ENCODE measurements at places on chromosomes 1 and 21.

- no peak for DNase-seq
These were observed 3.1 kb upstream of the GJC2 start for GRCh38 chr1:228146417-228147150.

DNA sequence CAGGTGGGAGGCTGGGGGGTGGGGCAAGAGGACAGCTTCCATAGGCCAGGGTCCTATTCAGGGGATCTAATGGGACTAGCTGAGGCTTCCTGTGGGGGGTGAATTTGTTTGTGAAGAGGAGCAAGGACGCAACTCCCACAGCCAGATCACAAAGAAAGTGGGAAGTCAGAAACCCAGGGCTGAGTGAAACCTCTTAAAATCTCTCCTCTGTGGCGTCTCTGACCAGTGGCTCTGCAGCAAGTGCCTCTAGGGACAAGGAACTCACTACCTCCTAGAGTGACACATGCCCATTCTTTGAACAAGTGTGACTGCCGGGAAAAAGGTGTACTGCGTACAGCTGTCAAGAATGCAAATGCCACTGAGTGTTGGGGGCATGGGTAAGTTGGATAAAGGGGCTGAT lies 187.9 kb downstream of the HIVEP3 start:
- DNase-seq, result no peak

DNA sequence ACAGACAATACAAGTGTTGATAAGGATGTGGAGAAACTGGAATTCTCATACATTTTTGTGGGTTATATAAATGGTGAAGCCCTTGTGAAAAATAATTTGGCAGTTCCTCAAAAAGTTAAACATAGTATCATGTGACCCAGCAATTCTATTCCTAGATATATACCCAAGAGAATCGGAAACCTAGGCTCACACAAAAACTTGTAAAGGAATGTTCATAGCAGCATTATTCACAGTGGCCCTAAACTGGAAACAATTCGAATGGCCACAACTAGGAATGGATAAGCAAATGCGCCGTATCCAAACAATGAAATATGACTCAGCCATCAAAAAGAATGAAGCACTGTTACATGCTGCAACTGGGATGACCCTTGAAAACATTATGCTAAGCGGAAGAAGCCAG lies 3.9 kb upstream of the CD247 start:
- DNase-seq, result no peak

GRCh38 chr1:230403442-230403841 lies 22.7 kb downstream of the PGBD5 start:
- DNase-seq, result no peak

DNA sequence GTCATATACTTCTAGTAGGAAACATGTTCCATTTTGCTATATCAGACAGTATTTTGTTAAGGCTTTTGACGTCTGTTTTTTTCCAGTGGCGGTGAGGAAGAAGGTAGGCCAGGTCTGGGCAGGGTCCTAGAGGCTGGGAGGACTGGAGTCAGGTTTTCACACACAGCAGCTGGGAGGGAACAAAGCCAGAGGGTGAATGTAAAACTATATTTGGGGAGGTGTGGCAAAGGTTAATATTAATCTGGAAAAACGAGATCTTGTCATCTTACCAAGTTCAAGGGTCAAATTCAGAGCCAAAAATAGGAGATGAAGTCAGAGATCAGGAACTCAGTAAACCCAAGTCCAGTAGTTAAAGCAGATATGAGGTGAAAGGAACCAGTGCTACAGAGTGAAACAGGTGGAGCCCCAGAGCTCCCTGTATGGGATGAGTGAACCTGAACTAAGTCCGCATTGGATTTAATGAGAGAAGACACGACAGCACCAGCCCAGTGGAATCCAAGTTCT lies 10.7 kb upstream of the OTUD7B start:
- DNase-seq, result no peak

DNA sequence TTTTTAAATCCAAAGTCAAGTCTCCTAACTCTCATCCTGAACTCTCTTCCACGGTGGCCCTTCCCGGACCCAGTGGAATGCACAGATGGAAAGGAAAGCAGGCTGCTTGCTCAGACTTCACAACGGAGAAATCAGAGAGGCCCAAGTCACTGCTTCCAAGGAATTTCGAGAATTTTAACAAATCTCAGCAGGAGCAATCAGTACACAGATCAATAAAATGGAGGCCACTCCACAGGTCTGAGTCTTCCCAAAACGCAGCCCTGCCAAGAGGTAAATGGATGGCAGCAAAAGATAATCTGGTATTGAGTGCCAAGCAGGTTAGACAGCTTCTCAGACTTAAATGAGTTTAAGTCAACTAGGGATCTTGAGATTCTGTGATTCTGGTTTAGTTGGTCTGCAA lies 81.1 kb upstream of the TIAM1 start:
- no peak for DNase-seq

DNA sequence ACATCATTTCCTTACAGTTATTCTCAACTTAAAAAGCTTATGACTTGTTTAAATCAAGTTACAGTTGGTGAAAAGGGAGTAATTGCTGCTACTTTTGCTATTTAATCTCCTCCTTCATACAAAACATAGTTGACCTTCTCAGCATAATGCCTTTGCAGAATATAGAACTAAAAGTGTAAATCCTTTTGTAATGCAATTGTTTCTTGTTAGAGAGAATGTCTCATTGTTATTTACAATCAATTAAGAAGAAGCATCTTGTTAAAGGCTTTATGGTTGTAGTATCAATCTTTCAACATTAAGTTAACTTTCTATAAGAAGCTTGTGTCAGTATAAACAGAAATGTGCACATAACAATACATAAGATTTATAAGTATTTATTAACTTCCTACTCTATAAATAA lies 360.7 kb downstream of the BRINP3 start:
- DNase-seq, result no peak

GRCh38 chr1:3061981-3062615 lies 6.9 kb upstream of the PRDM16 start:
- DNase-seq, result no peak

- DNase-seq, result peak; percentile 22
These were observed 495.1 kb downstream of the SETD4 start for GRCh38 chr21:35565204-35565611.

- no peak for DNase-seq
These were observed 98.0 kb downstream of the WDR4 start for GRCh38 chr21:42781150-42781970.

- no peak for DNase-seq
These were observed 9.7 kb upstream of the CLCC1 start for GRCh38 chr1:108972951-108973350.

- DNase-seq, result no peak
These were observed 765.5 kb upstream of the PRMT6 start for GRCh38 chr1:106290805-106291501.

DNA sequence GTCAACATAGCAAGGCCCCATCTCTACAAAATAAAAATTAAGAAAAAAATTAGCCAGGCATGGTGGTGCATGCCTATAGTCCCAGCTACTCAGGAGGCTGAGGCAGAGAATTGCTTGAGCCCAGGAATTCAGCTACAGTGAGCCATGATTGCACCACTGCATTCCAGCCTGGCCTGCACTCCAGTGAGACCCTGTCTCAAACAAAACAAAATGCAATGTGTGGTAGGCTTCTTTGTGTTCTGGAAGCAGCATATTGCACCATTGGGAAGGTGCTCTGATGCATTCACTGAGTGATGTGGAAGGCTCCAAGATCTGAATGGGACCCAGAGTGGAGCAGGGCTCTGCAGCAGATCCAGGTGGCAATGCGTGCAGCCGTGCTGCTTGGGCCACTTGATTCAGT lies 99.6 kb upstream of the COG2 start:
- no peak for DNase-seq

DNA sequence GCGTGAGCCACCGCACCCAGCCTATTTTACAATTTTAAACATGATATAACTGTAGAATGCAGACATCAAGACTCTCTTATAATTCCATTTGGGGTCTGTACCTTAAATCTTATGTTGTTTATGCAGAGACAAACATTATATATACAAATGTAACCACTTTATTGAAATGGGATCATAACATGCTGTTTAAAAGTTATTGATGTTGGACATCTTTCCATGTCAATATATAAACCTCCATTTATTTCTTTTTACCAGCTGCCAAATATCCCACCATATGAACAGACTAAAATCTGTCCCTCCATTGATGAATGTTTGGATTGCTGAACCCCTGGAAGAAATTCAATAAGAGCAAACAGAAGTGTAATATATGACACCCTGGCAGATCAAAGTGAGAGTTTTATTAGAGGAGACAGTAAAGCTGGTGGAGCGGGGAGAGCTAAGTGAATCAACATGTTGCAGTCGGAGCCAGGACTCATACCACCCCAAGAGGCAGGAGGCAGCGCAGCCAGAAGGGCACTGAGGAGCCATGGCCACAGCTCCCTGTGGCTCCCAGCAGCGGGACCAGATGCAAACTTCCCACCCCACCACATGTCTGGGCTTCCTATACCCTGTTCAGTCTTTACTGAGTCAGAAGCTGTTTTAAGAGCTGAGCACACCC lies 4.7 kb upstream of the PCSK9 start:
- no peak for DNase-seq

DNA sequence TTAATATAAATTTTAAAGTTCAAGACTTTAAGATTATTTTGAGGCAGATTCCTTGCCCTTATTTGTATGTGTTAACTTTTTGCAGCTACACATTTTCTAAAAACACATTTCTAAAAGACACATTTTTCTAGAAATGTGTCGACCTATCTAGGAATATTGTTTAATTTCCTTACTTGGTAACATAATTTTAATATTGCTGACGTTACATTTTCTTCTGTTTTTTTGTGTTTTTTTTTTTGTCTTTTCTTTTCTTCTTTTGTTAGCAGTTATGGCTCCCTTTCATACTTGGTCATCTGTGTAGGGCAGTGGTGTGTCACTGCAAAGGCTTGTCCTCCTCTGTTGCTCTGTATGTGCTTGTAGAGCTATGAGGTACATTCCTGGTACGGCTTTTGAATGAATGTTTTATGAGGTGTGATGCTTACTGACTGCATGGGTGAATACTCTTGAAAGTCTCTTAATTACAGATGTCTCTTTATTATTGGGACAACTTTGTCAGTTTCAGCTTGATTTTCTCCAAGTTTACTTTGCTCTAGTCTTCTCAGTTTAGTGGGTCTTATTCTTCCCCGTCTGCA lies 30.1 kb downstream of the LRRC8D start:
- DNase-seq, result no peak

DNA sequence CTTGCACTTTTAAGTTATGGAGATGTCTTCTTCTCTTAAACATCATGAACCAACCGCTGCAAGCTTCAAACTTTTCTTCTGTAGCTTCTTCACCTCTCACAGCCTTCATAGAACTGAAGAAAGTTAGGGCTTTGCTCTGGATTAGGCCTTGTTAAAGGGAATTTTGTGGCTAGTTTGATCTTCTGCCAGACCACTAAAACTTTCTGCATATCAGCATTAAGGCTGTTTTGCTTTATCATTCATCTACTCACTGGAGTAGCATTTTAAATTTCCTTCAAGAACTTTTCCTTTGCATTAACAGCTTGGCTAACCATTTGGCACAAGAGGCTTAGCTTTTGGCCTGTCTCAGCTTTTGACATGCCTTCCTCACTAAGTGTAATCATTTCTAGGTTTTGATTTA lies 43.0 kb upstream of the RGL1 start:
- no peak for DNase-seq

GRCh38 chr1:110756506-110756905 lies 81.8 kb upstream of the KCNA3 start:
- no peak for DNase-seq

- DNase-seq, result no peak
These were observed 19.9 kb upstream of the CLDN14 start for GRCh38 chr21:36499578-36500471.

DNA sequence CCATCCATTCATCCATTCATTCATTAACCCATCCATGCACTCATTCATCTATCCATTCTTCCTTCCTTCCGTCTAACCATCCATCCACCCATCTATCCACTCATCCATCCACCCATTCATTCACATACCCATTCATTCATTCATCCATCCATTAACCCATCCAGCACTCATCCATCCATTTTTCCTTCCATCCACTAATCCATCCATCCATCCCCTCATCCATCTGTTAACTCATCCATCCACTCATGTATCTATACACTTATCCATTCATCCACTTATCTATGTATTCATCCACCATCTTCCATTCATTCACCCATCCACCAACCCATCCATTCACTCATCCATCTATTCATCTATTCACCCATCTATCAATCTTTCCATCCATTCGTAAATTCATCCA lies 107.8 kb downstream of the PRDM16 start:
- DNase-seq, result no peak

DNA sequence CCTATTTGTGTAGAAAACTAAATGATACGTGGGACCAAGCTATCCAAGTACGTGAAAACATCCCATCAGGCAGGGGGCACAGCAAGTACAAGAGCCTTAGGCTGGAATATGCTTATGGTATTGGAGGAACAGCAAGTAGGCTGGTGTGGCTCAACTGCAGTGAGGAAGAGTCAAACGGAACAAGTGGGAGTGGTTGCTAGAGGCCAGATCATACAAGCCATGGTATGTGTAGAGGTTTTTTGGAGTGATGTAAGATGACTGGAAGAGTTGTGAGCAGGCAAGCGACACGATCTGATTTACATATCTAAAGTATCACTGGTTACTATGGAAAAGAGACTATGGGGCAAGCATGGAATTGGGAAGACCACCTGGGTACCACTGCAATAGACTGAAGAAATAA lies 27.8 kb downstream of the ELK4 start:
- no peak for DNase-seq

GRCh38 chr21:45104560-45104959 lies 30.2 kb downstream of the ADARB1 start:
- no peak for DNase-seq

- no peak for DNase-seq
These were observed 9.3 kb downstream of the MAP3K6 start for GRCh38 chr1:27357281-27358037.

DNA sequence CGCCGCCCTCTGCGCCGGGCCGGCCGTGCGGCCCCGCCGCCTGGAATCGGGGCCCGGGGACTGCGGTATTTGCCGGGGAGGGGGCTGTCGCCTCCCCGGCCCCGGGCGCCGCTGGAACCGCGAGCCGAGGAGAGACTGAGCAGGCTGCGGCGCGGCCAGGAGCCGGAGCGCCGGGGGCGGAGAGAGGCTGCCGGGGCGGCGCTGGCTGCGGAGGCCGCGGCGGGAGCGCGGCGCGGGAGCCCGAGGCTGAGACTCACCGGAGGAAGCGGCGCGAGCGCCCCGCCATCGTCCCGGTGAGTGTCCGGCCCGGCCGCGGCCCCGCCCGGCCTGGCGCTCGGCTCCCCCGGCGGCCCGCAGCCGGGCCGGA lies 746 bp downstream of the DYRK1A start:
- DNase-seq, result no peak

GRCh38 chr21:29033871-29034270 lies 9.4 kb downstream of the USP16 start:
- DNase-seq, result no peak

- no peak for DNase-seq
These were observed 5.0 kb downstream of the NGF start for GRCh38 chr1:115332813-115333608.

- no peak for DNase-seq
These were observed 94.3 kb downstream of the ADGRL4 start for GRCh38 chr1:78911956-78912880.

- no peak for DNase-seq
These were observed 60.7 kb upstream of the TEKT2 start for GRCh38 chr1:36023098-36023769.

GRCh38 chr1:235642011-235642942 lies 7.3 kb downstream of the GNG4 start:
- DNase-seq, result no peak
